ENCODE measurements at places on chromosomes 7 and 10.

GRCh38 chr10:114576132-114576487 lies 82.0 kb downstream of the ABLIM1 start:
- no peak for DNase-seq

DNA sequence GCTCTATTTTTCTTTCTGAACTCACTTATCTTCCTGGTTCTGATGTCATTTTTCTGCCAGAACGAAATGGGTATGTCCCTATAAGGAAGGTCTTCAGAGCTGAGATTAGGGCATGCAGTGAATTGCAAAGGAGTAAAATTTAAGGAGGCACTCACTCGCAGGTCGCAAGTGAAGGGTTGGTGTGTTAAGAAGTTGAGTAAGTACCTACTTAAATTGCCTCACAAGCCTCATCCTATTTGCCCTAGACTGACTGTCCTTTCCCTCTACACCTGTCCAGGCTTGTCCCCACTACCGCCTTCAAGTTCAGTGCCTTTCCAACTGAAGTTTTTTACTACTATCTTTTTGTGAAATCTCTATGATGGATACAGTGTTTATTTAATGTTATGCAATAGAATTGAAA lies 191.5 kb downstream of the AHR start:
- DNase-seq, result no peak

DNA sequence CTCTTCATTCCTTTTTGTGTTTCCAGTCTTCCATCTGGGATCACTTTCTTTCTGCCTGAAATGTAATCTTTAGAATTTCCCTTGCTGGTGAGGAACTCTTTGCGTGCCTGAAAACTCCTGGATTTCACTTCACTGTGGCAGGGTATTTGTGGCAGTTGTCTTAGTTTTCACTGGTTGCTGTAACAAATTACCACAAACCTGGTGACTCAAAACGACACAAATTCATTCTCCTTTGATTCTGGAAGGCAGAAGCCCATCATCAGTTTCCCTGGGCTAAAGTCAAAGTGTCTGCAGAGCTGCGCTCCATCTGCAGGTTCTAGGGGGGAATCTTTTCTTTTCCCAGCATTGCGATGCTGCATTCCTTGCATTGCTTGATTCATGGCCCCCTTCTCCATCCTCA lies 109.3 kb downstream of the RBM20 start:
- no peak for DNase-seq

DNA sequence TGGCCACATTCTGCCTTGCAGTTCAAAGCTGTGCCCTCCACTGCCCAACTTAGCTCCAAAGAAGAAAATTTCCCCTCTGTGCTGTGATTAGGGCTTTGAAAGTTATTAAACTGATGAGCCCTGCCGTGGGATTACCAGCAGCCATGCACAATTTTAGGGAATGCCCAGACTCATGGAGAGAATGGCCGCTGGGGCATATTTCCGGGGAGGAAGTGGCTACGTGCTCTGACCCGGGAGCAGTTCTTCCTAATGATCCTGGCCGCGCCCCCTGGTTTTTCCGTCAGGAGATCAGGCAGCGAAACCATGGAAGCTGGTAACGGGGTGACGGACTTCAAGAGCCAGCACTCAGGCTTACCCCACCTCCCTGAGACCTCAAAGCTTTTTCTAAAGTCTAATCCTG lies 365.5 kb upstream of the PFKP start:
- no peak for DNase-seq

- DNase-seq, result no peak
Observed at GRCh38 chr10:77357611-77358310, 279.8 kb downstream of the KCNMA1 start.

GRCh38 chr7:55097100-55097499 lies 78.3 kb downstream of the EGFR start:
- DNase-seq, result no peak
